ENCODE measurements at places on chromosomes 13 and 19.

GRCh38 chr13:98142380-98143156 is at the start of gene FARP1:
TSS of gene FARP1 (plus strand) at chr13:98143094. CDS start at chr13:98213243, 70,149 bp downstream.
- no peak for DNase-seq

DNA sequence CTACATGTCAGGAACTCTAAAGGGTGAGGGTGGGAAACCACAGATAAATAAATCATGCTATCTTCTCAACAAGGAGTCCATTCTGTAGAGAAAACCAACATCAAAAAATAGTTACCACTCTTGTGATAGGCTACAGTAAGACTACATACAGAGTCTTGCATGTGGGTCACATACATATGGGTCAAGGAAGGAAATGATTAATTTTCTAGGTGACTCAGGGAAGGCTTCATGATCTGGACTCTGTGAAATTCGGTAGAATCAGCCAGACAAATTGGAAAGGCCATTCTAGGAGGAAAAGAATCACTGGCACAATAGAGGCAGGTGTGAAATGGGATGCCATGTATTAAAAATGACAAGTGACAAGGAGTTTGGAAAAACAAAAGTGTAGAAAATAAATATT is 638.9 kb downstream of the LIG4 start:
- DNase-seq, result no peak

- DNase-seq, result no peak
Measured at GRCh38 chr19:44796701-44797115, 12.2 kb upstream of the BCAM start.

GRCh38 chr13:53045189-53045588 is 16.6 kb downstream of the OLFM4 start:
- no peak for DNase-seq

- DNase-seq, result no peak
Measured at GRCh38 chr13:52749419-52749818, 9.8 kb upstream of the CNMD start.

GRCh38 chr13:30865123-30866049 is 40.7 kb upstream of the MEDAG start:
- no peak for DNase-seq

GRCh38 chr19:52941941-52942385 is 18.7 kb upstream of the ZNF888 start:
- no peak for DNase-seq

GRCh38 chr13:103539265-103539664 is 473.0 kb upstream of the SLC10A2 start:
- no peak for DNase-seq

- no peak for DNase-seq
Measured at GRCh38 chr19:13951043-13951442, 1.3 kb upstream of the DCAF15 start.

DNA sequence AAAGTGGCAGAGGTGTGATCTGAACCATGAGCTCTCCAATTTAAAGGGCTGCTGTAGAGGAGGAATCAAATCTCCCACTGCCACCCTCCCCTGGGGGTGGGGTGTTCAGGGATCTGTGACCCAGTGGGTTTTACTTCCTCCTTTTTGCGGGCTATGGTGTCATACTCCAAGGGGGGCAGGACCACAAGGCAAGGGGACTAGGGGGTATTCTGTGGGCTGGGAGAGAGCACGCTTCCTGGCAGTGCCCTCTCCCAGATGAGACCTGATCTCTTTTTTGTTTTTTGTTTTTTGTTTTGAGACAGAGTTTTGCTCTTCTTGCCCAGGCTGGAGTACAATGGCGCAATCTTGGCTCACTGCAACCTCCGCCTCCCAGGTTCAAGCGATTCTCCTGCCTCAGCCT is 10.3 kb downstream of the PLD3 start:
- no peak for DNase-seq

GRCh38 chr13:23804166-23804565 is 85.0 kb downstream of the MIPEP start:
- DNase-seq, result no peak

DNA sequence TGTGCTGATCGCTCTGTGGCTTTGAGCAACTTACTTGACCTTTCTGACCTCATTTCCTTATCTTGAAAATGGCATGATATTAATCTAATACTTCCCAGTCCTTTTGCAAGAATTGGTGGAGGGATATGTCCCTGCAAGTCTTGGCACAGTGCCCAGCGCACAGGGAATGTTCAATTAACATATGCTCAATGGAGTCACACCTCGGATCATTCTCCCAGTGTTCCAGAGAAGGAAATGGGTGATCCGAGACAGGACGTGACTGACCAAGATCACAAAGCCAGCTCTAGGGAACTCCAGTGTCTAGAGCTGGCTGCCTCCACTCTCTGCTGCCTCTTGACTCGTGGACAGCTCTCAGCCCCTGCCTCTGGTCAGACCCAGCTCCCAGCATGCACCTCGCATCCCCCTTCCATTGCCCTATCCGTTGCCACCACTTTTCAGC is 3.6 kb downstream of the CDC42EP5 start:
- no peak for DNase-seq

- no peak for DNase-seq
Measured at GRCh38 chr19:39430675-39431593, 4.8 kb downstream of the RPS16 start.

GRCh38 chr19:35904311-35905068 is 2.2 kb downstream of the HCST start:
- no peak for DNase-seq

DNA sequence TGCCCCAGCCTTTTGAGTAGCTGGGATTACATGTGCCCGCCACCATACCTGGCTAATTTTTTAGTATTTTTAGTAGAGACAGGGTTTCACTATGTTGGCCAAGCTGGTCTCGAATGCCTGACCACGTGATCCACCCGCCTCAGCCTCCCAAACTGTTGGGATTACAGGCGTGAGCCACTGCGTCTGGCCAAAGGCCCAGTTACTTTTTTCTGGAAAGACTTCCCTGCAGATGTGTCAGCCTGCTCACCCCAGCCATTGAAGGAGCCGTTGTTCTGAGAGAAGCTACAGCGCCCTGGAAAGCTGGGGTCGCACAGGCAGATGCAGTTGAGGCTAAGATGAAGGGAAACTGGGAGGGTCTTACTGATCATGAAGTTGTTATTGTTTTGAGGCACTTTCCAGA is 7.9 kb upstream of the ZNF626 start:
- no peak for DNase-seq

- no peak for DNase-seq
Measured at GRCh38 chr13:19862481-19863313, 752 bp downstream of the ZMYM5 start.

DNA sequence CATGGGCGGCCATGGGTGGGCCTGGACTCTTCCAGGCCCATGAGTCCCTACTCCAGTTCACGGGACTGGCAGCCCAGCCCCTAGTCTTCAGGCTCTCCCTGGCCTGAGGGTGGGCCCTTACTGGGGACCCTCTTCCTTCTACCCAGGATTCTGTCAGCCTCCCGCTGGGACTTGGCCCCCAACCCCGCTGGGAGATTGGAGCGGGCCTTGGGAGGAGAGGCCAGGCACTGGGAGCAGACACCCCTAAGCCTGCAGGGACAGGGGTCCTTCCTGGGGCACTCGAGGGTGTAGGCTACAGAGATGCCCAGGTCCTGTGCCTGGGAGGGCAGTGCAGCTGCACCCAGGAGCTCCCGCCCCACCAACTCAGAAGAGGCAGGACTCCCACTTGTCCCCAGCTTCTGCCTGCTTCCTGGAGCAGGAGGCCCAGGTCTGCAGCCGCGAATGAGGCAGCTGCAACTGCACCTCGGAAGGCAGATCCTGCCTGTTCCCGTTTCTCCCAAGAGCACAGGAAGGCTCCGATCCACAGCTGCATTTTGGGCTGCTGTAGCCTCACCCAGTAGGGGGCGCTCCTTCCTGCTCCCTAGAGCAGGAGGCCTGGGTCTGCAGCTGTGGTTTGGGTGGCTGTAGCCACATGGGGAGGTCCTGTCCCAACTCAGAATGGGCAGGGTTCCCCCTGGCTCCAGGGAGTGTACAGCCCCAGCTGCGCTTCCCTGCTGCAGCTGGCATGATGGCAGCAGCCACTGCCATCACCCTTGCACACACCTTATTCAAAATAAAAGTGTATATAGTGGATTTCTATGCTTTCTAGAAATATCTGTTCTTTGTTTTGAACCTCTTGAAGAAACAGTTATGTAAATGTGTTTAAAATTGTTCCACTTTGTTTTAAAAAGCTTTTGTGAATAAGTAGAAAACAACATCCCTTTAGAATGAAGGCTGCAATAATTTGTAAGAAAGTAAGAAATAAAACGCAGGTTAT is 46.8 kb downstream of the TEX26 start:
- DNase-seq, result no peak

GRCh38 chr19:45187421-45188100 is 9.0 kb downstream of the BLOC1S3 start:
- DNase-seq, result no peak

- no peak for DNase-seq
Measured at GRCh38 chr13:48775804-48776203, 122.1 kb downstream of the CYSLTR2 start.

DNA sequence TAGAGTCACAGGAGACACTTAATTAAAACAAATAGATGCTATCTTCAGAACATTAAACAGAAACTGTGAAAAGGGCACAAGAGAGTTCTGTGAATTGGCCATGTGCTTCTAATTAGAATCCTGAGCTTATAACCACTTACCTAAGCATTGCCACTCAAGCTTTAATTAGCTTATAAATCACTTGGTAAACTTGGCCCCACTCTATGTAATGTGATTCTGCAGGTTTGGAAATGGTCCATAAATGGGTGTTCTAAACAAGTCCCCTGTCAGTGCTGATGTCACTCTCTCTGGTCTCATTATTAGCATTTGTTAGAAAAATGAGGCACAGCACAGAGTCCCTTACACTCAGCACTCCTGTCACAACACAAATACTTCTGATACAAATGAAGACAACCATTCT is 18.0 kb downstream of the ZNF91 start:
- no peak for DNase-seq

DNA sequence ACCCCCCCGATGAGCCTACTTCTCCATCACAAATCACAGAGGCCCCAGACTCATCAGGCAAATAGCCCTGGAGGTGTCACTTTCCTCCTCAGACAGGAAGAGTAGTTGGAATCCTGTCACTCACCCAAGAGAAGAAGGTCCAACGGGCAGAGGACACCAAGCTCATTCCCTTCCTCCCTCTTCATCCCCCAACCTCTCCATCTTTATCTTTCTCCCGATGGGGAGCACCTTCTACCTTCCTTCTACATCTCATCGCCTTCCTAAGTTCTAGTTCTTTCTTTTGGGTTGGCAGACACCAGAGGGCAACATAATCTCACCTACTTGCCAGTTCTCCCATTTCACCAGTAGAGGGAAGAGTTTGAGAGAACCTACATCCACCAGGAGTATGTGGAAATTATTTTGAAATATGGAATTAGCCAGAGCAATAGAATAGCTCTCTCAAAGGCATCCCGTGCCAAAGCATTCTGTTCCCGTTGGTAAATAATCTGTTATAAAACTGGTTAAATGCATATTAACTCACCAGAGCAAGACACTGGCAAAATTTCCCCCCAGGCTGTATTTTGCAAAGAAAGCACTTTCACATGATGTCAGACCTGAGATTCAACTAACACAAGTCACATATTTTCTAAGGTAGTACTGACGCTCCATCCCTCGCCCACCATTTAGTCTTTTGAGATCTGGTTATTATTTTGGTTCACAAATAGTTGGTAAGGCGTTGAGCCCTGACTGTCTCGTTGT is 55.0 kb downstream of the ZIC5 start:
- DNase-seq, result no peak

DNA sequence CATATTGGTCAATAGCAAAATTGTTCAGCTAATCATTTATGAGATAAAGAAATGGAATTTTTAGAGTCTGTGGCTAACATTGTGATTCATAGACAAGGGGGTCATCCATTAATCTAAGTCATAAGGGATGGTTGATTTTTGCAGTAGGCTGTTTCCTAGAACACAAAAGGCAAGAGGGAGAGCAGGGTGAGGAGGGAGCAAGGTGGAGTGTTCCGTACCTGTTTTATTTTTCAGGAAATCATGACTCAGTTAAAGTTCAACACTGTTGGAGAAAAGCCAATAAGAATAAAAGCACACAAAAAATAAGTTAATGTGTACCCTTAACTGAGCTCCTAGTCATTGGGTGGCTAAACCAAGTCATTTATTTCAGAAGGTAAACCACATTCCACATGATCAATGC is 512.4 kb upstream of the ATXN8OS start:
- no peak for DNase-seq

GRCh38 chr13:59587030-59587429 is 576.7 kb downstream of the DIAPH3 start:
- DNase-seq, result no peak

DNA sequence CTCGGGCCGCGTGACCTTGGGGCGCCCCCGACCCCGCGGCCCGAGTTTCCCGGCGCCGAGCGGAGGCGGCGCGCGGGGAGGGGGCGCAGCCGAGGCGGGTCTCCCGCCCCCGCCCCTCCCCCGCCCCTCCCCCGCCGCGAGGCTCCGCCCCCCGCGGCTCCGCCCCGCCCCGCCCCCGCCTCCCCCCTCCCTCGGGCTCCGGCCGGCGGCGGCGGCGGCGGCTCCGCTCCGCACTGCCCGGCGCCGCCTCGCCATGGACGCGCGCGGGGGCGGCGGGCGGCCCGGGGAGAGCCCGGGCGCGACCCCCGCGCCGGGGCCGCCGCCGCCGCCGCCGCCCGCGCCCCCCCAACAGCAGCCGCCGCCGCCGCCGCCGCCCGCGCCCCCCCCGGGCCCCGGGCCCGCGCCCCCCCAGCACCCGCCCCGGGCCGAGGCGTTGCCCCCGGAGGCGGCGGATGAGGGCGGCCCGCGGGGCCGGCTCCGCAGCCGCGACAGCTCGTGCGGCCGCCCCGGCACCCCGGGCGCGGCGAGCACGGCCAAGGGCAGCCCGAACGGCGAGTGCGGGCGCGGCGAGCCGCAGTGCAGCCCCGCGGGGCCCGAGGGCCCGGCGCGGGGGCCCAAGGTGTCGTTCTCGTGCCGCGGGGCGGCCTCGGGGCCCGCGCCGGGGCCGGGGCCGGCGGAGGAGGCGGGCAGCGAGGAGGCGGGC is at the start of gene HCN2:
TSS of gene HCN2 (plus strand) at position 189 of the 703 bp plus-strand sequence. CDS start at position 254, 65 bp downstream.
- no peak for DNase-seq

DNA sequence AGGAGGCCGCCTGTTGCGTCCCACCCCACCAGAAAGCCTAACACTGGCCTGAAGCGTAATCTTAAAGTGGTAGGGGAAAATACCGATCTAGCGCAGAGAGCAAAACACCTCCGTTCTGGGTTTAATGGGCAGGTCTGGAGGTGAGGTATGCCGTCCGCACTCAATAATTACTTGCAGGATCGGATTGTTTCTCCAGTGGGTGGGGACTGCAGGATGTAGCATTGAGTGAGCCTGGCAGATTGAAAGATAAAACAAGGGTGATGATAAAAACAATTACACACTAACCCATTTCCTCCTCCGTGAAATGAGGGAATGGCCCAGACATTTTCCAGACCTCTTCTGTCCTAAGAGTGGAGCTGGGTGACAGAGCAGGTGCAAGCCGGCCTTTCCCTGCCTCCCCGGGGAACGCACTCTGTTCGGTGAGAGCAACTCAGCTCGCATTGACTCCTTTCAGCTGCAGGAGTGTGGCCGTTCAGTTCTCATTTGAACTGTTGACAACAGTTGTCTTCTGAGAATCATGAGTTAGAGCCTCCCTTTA is 110.2 kb upstream of the DOCK9 start:
- no peak for DNase-seq

GRCh38 chr19:4295972-4296771 is 6.0 kb downstream of the TMIGD2 start:
- DNase-seq, result no peak

GRCh38 chr19:17385878-17386611 is 8.0 kb downstream of the CCDC194 start:
- DNase-seq, result no peak

- no peak for DNase-seq
Measured at GRCh38 chr19:16702123-16702522, 17.5 kb upstream of the NWD1 start.

GRCh38 chr13:41696163-41697003 is 239.0 kb downstream of the RGCC start:
- no peak for DNase-seq

- no peak for DNase-seq
Measured at GRCh38 chr19:55112246-55112776, 5.1 kb downstream of the PPP1R12C start.
